Suppressor macrophage (primary cell): ENCODE measurements at places on chromosomes 2 and 18.

- no peak for DNase-seq
Observed at GRCh38 chr2:225428360-225428759, 28.9 kb downstream of the NYAP2 start.

GRCh38 chr2:168941297-168941696 lies 40.2 kb downstream of the G6PC2 start:
- no peak for DNase-seq

DNA sequence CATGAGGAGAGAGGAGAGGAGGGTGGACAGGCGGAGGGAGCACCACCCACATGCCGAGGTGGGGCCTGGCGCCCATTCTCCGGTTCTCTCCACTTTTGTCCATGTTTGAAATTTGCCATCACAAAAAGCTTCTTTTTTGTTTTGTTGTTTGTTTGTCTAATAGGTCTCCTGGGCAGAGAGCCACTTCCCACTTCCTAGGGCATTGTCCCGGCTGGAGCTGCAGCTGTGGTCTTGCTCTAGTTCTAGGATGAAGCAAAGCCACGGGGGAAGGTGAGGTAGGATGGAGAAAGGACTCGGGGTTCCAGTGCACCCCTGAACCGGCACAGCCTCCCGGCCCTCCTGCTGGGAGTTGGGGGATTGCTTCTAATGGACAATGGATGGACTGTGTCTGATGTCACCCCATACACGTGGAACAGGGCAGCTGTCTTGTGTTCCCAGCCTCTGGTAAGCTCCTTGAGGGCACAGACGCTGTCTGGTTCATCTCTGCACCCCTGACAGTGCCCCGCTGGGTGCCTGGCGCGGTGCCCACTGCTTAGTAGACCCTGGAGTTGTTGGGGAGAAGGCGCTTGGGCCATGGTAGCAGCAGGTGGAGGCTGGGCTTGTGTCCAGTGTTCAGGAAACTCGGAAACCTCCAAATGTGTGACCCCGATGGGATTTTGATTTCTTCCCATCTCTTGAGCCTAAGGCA lies 278.4 kb downstream of the NDUFA10 start:
- DNase-seq, result no peak

DNA sequence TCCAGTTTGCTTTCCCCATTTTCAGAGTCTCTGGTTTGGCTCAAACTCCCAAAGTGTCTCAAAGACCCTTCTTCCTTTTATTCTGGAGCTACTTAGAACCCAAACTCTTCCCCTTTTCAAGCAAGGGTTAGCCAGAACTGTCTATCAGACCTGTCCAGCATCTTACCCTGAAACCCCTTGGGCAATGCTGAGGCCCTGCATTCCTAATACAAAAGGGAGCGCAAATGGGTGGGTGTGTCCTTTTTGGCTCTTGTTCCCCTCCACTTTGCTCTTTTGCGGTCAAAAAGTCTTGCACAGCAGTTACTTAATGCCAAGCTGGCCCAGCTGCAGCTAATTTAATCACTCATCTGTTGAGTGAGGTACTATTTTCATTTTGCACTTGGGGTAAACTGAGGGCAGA lies 231.2 kb upstream of the FOSL2 start:
- no peak for DNase-seq

DNA sequence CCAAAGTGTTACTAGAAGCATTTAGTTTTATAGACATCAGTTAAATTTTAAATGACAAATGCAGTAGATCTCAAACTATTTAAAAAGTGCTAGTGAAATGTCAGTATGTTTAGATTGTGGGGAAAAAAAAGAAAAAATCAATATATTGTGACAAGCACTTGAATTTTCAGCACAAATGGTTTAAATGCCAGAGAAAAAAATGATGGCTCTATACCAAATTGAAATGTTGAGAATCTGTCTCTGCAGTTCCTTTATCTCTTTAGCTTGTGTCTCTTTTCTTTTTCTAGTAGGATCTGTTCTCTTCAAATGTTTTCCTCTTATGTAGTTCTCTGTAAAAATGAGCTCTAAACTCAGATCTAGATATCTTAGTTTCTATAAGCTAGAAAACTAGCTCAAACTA lies 682.6 kb upstream of the GCFC2 start:
- no peak for DNase-seq

GRCh38 chr18:47985866-47986265 lies 55.4 kb upstream of the SMAD2 start:
- peak; percentile 90 for DNase-seq

DNA sequence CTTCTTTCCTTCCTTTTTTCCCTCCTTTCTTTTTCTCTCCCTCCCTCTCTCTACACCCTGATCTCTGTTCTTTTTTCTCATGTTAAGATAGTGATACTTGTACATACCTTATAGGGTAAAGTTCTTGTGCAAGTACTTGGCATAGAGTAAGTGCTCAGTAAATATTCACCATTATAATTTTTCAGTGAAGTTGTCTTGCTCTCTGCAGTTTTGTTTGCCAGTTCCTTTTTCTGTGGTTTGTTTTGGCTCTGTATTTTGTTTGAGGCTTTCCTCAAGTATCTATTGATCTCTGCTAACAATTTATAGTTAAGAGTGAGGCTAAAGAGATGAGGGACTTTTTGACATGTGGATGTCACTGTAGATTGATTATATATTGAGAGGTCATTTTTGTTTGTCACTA lies 48.0 kb downstream of the MTX2 start:
- no peak for DNase-seq

DNA sequence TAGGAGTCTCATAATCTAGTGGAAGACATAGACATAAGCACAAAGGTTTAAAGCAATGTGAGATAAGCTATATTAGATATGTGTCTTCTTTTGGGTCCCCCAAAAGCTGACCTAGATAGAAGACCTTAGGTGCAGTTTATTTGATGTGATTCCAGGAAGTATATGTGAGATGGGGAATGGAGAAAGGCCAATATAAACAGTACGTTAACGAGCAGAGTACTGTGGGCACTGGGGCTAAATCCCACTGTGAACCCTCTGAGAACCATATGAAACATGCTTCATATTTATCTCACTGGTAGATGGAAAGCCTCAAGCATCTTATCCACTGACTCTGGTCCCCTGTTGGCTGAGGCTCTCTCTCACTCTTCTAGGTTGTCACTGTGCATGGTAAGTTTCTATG lies 62.6 kb upstream of the ZC3H15 start:
- DNase-seq, result no peak

- DNase-seq, result no peak
Observed at GRCh38 chr2:1747065-1747941, 3.0 kb upstream of the PXDN start.

- DNase-seq, result no peak
Observed at GRCh38 chr2:121634354-121635307, 14.6 kb downstream of the CLASP1 start.

GRCh38 chr2:185433824-185434223 lies 304.8 kb upstream of the FSIP2 start:
- no peak for DNase-seq

- DNase-seq, result no peak
Observed at GRCh38 chr2:184141866-184142265, 456.5 kb upstream of the ZNF804A start.

DNA sequence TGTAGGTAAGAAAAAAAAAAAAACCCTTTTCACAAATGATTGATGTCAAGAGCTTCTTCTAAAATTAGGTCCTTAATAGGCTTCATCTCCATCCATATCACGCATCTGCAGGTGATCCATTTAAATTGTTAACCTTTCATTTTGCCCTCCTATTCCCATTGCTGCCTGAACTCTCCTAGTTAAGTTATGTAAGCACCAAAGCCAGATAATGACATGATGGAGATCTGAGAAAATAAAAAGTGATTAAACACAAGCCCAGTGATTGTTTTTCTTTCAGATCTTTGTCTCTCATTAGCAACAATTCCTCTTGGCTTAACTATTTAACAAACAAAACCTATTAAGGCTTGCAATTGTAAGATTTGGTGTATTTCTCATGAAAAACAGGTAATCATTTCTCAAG lies 20.0 kb downstream of the LANCL1 start:
- no peak for DNase-seq

GRCh38 chr2:47359375-47359868 lies 43.5 kb upstream of the MSH2 start:
- no peak for DNase-seq

GRCh38 chr2:216082805-216083204 lies 1.1 kb downstream of the TMEM169 start:
- DNase-seq, result peak; percentile 77

DNA sequence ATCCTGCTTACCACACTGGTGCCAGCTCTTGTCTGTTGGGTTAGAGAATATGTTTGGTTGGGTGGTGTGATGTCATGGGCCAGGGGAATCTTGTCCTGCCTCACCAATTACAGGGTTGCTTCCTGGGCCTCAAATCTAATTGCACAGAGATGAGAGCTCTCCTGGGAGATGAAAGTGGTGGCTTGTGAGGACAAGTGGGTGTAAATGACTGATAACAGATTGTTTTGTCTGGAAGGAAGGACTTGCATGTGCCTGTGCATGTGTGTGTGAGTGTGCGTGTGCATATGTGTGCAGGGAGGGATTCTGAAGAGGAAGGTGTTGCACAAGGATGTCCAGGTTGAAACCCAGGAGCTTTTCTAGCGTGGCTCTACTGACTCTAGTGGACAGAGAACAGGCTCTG lies 271.9 kb downstream of the LOXHD1 start:
- no peak for DNase-seq

GRCh38 chr2:174792309-174793025 lies 28.2 kb upstream of the CHRNA1 start:
- DNase-seq, result no peak

GRCh38 chr18:78191276-78191675 lies 788.3 kb upstream of the SALL3 start:
- no peak for DNase-seq

- DNase-seq, result no peak
Observed at GRCh38 chr18:4758980-4759379, 303.9 kb upstream of the DLGAP1 start.

DNA sequence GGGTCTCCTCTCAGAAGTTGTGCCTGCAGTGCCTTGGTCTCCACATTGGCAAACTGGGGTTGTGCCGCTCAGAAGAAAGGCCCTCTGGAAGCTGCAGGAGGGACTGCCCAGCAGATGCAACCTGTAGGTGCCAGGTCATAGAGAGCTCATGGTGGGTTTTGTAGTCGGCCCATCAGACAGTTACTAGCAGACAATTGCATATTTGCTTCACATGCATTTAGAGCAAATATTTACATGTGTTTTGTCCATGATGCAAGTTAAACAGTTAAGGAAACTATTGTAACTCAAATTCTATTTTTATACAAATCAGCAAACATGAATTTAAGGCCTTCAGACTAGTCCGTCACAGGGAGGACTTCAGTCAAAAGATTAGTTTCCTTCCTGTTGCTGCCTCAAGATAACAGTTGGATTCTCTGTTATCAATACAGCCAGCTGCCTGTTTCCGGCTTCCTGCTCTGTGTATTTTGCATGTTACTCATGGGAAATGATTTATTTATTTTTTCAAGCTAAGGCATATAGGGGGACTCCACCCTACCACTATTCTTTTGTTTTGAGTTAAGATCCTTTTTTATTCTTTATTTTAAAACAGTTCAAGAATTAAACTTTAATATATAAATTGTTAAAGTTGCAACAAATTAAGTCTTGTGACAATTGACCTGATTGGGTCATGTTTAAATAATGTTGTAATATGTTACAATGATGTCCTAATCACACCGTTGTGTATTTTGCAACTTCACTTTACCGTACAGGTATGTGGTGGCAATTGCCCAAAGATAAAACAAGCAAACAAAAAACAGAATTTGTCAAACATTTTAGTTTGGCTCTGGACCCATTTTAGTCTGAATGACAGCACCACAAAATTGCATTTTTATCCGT lies 133.5 kb downstream of the SPTBN1 start:
- no peak for DNase-seq

- no peak for DNase-seq
Observed at GRCh38 chr2:31371691-31372090, 42.9 kb downstream of the XDH start.

- no peak for DNase-seq
Observed at GRCh38 chr18:78757014-78757413, 222.6 kb upstream of the SALL3 start.

DNA sequence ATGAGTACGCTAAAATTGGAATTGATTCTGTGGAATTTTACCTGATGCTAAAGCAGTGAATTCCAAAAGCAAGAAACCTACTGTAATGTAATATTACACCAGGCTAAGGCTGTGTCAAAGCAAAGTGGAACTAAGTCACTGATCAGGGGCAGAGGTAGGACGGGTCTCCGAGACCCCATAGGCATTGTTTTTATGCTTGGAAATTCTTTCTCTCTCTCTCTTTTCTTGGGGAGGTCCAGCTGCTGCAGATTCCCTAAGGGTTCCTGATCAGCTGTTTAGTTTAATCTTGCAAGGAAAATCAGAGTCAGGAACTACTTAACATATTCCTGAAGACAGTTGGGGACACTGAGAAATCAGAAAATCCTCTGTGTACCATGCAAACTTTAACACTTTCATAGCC lies 220.2 kb downstream of the SRBD1 start:
- no peak for DNase-seq

GRCh38 chr2:28547906-28548600 lies 52.2 kb downstream of the PLB1 start:
- DNase-seq, result no peak

DNA sequence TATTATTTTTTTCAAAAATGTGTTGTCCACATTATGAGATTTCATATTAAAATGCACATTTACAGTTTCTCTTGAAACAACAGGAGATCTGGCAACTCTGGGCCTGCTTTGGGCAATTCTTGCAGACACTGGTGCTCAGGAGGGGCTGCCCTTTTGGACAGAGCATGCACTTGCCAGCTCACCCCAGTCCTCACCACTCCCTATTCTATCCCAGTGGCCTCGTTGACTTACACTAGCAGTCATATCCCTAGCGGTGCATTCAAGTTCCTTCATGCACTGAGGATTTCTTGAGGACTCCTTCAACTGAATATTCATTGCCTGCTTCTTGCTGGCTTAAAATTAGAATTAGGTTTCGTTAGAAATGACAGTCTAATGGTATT lies 87.9 kb upstream of the FHL2 start:
- DNase-seq, result no peak

DNA sequence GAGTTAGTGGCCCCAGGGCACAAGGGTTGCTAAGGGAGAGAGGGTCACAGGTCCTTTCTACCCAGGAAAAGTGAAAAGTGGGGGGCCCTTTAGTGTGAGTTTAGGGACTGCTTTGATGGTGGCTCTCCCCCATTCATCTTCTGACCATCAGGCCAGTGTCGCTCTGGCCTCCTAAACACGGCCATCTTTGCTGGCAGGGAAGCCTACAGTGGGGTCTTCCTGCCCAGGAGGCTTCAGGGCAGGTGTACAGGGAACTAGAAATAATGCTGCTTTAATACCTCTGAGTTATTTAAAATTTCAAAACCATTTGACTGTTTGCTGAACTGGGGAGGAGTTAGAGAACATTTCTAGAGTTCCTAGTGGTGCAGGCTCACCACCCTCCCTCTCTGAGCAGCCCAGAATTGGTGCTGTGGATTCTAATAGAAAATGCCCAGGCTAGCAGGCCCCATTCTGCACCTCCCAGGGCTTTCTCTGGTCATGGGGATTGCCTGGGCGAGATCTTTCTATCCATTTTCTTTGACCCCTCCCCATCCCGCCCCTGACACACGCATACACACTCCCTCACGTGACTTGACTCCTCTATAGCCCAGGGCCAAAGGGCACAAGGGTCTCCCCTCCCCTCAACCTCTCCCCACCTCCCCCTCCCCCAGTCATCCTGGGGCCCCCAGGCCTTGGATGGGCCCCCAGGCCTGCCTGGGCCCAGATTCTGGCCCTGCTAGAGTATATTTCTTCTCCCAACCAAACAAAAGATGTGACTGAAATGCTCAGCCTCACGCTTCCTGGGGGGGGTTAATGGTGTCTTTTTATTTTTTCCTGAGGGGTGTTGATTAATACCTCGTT lies 3.1 kb downstream of the PKDCC start:
- no peak for DNase-seq

GRCh38 chr2:239674101-239674980 lies 273.5 kb upstream of the HDAC4 start:
- DNase-seq, result peak; percentile 19

- DNase-seq, result no peak
Observed at GRCh38 chr2:224666951-224667553, 49.1 kb downstream of the CCDC195 start.
